ENCODE measurements at places on chromosomes 1 and 21.

GRCh38 chr1:60923389-60924087 lies 158.8 kb upstream of the NFIA start:
- no peak for DNase-seq

GRCh38 chr1:33424205-33424604 lies 6.7 kb downstream of the PHC2 start:
- DNase-seq, result no peak

DNA sequence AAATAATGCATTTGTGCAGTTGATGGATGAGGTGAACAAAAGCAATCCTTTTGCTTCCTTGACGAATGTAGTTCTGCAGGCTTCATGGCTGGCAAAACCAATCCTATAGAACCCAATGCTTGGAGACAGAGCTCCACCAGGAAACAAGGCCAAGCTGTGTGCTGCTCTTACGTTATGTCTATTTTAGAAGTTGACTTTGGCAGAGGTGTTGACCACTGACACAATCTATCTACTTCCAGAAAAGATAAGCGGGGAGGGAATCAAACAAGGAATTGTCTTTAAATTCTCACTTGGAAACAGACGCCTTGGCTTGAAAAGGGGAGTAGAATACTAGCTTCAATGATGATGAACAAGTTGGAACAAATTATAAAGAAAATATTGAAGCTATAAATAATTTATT lies 211.2 kb downstream of the SETD4 start:
- DNase-seq, result no peak

GRCh38 chr1:214066936-214067335 lies 79.2 kb downstream of the PROX1 start:
- DNase-seq, result no peak

DNA sequence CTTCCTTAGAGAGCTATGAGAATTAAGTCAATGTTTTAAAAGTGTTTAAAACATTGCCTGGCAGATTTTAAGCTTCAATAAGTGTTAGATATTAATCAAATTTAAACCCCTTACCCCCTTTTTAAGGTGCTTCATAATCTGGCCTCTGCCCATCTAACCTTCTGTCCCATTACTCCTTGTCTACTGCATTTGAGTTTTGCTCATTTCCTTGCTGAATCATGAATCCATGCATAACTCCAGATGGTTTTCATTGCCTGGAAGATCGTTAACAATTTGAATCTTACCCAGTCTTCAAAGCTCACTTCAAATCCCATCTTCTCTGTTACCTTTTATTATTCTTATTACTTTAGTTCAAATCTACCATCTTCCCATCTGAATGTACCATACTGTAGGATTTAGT lies 4.6 kb downstream of the HJV start:
- no peak for DNase-seq

GRCh38 chr1:11151114-11151513 lies 38.0 kb upstream of the ANGPTL7 start:
- DNase-seq, result no peak

DNA sequence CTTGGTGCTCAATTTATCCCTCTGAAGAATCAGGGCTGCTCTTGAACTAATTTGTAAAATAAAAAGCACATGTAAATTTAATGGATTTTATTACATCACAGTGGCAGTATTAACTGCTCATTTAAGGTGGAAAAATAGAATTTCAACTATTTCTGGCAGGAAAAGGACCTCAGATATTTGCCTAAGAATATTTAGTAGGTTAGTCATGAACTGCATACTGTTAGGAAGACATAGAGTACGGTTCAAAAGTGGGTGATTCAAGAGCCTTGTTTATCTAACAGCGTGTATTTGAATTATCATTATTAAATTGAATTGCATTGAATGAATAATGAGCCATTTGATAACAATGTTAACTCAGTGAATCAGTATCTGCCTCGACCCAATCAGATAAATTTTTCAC lies 248.8 kb upstream of the PBX1 start:
- no peak for DNase-seq

DNA sequence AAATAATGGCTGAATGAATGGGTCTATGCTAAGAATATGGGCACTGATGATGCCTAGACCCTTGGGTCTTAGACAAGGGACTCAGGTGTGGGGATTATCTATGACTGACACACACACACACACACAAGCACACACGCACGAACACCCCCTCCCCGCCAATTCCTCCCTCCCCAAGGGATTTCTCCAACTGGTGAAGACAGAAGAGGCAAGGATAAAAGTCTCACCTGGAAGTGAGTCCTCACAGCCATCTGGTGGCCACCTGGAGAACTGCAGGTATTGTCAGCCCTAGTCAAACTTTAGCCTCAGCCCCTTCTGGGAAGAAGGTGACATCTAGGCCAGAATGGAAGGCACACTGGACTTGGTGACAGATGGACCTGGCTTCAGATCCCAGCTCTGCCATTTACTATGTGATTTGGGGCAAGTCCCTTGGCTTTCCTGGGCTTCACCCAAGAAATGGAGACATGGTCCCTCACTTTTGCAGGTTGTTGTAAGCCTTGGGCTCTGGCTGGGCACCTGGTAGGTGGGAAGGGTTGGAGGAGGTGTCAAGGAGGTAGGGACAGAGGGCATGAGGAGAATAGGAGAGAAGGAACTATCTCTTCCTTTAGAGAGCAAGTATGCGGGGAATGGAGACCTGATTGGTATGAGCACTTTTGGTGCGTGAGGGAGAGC lies 4.0 kb upstream of the GPR3 start:
- peak; percentile 82 for DNase-seq

GRCh38 chr1:150869683-150870082 lies 6.7 kb downstream of the ARNT start:
- no peak for DNase-seq

DNA sequence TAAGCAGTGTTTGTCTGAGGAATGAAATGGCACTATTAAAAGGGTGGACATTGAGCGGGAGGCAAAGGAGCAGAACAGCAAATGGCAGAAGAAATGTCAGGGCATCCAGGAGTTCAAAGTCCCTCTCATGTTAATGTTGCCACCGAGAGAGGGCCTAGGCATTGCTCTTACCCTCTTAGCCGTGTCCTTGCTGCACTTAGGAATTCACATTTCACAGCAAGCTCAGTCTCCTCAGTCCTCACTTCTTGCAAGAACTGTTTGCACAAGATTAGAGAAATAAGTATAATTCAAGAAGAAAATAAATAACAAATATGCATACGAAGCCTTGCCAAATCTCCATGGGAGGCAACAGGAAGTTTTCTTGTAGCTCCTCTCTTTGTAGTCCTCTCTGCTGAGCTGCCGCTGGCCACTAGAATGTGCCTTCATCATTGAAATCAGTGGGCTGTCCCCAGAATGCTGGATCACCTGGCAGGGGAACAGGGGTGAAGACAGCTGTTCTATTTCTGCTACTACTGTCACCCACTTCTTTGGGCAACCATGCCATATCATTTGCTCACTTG lies 205.8 kb downstream of the ZNF326 start:
- no peak for DNase-seq

DNA sequence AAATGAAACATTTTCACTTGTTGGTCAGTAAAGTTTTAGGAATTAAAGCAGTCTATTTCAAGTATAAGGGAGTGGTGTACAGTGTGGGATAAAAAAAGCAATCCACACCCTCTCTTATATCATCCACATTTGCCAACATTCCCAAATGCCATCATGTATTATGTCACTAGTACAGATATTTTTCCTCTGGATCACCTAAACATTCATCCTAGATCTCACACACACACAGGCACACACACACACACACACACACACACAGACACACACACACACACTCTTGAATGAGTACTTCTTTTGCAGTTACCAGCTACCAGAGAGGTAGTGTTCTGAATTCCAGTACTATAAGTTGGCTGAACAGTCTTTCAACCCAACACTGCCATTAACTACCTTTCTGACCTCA lies 1369.1 kb upstream of the ADGRL4 start:
- no peak for DNase-seq

GRCh38 chr1:37400466-37401225 lies 73.7 kb upstream of the ZC3H12A start:
- no peak for DNase-seq

GRCh38 chr1:155184835-155185782 lies 11.5 kb downstream of the TRIM46 start:
- no peak for DNase-seq

- DNase-seq, result no peak
These were observed 36.5 kb downstream of the GIPC2 start for GRCh38 chr1:78081980-78082860.

DNA sequence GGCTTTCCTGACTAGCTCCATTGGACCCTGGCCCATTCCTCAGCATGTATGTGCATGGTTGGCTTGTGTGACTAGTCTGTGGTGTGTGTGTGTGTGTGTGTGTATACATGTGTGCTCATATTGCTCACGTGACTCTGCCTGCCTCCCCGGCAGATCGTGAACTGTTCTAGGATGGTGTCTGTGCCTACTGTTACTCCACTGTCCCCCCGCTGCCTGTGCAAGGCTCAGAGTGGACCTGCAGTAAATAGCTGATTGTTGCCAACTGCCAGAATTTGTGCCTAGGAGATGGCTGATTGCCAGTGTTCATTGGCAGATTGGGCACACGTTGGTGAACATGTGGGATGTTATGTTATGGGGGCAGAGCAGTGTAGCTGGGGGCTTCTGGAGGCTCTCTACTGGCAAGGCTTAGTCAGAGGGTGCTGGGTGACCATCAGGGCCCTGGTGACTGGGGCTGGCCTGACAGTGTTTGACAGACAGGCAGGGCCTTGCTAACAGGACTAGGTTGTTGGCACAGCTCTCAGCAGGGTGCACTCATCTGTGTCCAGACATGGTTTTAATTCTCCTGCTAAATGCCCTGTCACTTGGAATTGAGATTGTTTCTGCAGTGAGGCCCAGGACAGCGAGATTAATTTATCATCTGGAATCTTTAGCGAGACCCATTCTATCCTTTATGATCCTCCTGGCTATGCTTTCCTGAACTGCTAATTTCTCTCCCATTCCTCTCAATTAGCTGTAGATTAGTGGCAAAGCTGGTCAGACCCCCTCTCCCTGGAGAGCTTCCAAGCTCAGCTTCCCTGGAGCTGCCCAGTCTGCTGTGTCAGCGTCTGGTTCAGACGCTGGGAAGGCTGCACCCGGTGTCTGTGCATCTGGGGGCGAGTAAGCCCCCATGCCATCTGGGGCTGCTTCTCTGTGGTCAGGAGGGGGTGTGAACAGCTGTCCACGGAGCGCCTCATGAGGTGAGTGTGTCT lies 20.8 kb downstream of the SLC6A17 start:
- DNase-seq, result no peak

DNA sequence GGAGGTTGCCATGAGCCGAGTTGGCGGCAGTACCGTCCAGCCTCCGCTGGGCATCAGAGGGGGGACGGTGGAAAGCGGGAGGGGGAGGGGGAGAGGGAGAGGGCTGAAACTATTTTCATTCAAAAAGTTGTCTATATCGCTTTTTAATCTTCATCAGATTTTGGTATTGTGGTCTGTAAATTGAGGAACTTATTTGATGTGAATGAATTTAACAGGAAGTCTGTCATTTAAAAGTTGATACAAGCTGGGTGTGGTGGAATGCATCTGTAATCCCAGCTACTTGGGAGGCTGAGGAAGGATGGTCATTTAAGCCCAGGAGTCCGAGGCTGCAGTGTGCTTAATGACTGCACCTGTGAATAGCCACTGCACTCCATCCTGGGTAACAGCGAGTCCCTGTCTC lies 3.0 kb upstream of the EPHX4 start:
- DNase-seq, result no peak

DNA sequence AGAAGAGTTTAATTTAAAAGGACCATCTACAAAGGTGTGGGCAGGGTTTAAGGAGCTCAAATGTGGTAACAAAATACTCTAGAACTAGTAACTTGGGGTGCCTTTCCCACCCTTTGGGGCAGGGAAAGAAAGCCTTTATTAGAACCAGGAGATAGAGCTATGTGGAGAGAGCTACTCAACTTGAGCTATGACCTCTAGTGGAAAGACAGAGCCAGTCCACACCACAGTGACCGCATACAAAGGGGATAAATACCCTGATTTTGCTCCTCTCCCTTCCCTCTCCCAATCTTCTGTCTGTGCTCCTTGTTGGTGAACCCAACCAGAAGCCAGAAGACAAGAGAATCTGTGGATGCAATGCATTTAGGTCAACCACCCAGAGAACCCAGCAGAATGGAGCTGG lies 54.4 kb upstream of the JAK1 start:
- no peak for DNase-seq

- no peak for DNase-seq
These were observed 189.0 kb upstream of the ZRANB2 start for GRCh38 chr1:71269818-71270217.

GRCh38 chr1:204123376-204123775 lies 28.5 kb downstream of the ETNK2 start:
- no peak for DNase-seq

DNA sequence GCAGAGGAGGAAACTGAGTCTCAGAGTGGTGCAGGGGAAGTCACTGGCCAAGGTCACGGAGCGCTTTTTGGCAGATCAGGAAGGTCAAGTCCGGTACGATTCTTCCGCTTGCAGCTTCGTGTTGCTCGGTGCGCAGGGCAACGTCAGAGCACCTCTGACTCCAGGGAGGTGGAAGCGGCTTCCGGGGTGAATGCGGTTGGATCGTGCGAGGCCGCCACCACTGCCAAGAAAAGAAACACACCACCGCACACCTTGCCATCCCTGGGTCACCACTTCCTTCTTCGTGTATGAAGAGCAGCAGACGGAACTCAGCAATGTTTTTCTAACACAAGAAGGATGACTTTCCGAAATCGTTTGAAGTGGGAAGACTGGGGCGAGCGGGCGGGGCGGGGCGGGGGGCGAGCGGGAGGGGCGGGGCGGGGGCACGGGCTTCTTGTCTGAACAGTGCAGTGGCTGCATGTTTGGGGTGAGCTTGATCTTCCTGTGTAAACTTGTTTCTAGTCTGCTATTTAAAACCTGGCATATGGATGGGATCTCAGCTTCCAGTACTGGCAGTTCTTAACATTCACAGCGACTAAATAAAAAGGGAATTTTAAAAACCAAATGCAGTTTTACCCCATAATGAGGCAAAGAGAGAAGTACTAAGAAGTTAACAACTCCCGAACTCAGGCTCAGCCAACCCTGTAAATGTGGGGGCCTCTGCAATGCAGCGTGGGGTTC lies 300.0 kb downstream of the RRAGC start:
- DNase-seq, result peak; percentile 94

DNA sequence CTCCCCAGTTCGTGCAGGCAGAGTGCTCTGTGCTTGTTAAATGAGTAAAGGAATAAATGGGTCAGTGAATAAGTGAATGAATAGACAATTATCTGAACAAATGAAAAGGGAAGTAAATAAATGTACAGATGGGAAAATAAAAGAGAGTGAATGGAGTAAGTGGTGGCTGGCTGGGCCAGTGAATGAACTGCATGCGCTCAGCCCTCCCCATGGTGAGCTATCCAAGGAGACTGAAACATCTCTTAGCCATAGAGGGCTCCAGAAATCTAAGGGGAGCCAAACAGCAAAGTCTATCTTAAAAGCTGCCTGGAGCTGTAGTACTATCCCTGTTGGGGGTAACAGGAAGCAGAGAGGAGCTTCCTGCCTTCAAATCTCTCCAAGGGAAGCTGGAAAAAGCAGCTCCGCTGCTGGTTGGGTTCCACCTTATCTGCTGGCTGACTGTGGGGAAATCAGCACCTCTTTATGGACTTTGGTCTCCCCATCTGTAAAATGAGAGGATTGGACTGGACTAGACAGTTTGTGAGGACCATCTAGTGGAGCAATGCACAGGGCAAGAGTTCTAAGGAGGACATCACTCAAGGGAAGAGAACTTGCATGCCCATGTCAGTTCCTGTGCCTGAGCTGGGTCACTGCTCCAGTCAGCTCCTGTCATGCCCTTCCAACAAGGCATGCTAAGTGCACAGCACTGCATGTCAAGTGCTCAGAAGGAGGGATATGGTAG lies 77.9 kb downstream of the TRABD2B start:
- no peak for DNase-seq

GRCh38 chr1:52672946-52673345 lies 25.2 kb downstream of the COA7 start:
- no peak for DNase-seq

Data from activated CD4-positive, alpha-beta T cell treated with anti-CD3 and anti-CD28 coated beads, Interleukin-2, amount 10 ng/mL, durations not matched to agents 7 days and 5 days (primary cell).